ENCODE measurements at places on chromosomes 4 and X.

- no peak for DNase-seq
Measured at GRCh38 chr4:89152972-89153371, 41.6 kb downstream of the TIGD2 start.

- DNase-seq: no peak
Measured at GRCh38 chr4:99710681-99711345, 53.2 kb upstream of the C4orf54 start.

DNA sequence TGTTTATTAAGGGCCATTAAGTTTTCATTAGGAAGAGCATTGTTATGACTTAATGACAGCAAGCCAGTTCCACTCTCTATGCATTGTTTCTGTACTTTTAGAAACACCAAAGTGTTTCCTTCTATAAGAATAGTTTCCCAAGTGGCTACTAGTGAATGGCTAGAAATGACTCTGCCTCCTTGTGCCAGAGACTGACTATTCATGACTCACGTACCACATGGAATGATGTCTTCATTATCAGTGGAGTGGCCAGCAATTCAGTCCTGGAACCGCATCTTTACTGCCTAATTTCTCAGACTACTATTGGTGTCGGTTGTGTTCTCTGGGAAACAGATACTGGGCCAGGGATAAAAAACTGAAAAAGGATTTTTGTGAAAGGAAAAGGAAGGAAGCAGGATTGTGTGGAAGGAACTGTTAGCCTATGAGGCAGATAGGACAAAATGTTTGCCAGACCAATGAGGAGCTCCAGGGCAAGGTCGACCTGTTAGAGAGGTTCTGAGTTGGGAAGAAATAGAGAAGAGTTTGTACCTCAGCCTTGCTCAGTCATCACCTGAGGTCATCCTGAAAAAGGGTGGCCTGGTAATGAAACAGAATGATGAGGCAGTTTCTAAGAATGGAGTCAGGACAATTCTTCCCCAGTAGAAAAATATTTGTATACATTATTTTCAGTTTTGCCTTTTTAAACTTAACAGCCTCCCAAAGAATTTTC lies 218.6 kb downstream of the SPCS3 start:
- no peak for DNase-seq

DNA sequence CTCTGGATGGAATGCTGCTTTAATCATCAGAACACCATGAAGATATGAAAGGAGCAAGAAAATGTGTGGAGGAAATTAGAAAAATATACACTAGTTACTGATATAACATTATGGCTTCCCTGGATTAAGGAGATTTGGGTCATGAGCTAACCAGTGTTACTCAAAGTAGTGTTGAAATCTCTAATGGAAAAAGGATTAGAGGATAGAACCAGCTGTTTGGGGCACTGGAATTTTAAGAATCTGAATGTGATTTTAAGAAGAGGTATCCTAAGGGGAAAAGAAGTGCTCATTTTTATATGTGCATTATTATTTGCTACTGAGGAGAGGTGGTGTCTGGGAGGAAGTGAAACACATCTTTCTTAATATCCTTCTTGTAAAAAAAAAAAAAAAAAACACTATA lies 164.1 kb upstream of the PPARGC1A start:
- no peak for DNase-seq

DNA sequence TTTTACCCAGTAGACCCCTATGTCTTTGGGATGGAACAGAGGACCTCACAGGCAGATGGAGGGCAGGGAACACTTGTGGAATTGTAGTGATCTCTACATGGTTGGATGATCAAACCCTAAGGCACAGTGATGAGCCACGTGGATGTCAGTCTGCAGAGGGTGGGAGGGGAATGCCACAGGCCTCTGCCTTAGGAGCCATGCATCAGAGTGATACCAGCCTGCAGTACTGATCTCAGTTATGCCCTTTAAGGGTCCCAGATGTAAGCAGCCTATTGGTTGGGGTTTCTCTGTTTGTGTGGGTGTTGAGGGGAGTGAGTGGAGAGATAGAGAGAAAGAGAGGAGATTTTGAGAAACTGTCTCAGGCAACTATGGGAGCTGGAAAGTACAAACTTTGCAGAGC lies 39.9 kb upstream of the XAGE1B start:
- no peak for DNase-seq

GRCh38 chr4:95186666-95187065 lies 362.1 kb downstream of the UNC5C start:
- no peak for DNase-seq

DNA sequence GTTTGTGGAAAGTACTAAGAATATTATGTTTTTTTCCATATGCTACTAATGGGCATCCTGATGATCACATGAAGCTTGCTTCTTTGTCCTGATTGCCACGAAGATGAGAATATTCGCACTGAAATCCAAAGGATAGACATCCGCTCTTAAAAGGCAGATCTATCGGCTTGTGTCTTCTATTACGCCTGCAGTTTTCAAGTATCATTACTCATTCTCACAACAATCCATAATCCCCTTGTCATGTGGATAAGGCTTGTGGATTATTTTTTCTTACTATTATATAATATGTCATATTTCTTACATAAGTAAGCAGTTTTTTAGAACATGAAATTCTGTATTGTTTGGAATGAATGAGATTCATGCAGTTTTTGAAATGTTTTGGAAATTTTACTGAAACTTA lies 62.8 kb downstream of the KCNIP4 start:
- DNase-seq: no peak

GRCh38 chrX:72478853-72479252 lies 93.8 kb downstream of the HDAC8 start:
- DNase-seq: no peak

DNA sequence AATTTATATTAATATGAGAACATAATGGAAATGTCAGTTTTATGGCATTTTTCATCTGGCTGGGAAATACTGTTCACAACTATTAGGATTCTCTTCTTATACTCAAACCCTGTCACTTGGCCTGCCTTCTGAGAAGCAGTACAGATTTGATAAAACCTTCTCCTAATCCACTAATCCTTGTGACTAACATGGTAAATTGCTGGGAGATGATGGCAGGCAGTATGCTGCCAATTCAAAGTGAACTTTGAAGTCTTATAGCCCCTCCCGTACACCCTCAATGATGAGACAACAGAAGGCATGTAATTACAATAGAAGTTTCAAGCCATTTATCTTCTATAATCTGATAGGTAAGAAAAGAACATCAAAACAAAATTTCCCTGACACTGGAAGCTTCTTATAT lies 36.9 kb downstream of the PAQR3 start:
- DNase-seq: no peak

DNA sequence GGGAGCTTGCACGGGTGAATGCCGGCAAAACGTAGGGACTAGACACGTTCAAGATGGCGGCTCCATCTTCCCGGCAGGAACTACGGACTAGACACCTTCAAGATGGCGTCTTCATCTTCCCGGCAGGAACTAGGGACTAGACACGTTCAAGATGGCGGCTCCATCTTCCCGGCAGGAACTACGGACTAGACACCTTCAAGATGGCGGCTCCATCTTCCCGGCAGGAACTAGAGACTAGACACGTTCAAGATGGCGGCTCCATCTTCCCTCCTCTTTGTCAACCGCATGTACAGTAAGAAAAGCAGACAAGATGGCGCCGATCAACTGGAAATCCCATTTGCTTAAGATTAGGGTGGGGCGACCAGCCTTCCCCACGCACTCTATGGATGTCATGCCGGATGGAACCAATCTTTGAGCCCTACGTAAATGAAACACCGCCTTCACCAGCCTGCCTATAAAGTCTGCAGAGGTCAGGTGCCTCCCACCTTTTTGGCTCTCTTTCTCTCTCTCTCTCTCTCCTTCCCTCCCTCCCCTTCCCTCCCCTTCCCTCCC lies 222.4 kb downstream of the CRLF2 start:
- peak; percentile 53 for DNase-seq

DNA sequence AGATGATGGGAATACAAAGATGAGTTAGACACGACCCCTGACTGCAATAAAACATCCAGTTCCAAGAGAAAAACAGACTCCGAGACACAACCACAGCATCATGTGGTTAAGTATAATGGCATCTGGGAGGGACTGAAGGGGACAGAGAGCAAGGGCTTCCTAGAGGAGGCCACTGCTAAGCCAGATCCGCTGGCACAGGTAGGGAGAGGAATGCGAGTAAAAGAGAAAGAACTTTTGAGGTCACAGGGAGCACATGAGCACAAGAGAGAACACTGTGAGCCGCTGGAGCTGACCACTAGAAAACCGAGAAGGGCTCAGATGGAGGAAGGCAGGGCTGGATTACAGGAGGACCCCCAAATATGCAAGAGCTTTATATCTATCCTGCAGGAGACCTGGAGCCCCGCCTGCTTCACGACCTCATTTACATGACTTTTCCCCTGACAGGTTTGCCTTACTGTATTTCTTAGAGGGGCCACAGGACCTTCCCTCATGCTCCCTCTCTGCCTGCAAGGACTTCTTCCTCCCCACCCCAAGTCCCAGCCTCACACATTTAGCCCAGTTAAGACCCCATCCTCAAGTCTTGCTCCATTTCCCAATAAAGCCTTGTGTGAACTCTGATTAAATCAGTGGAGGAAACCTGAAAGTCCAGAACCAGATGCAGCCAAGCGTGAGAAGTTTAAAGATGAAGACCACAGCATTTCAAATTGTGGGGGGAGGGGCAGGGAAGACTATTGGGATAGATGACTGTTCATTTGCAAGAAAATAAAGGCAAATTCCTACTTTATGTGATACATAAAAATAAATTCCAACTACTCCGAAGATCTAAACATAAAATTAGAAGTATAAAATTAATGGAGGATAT lies 29.6 kb downstream of the MFAP3L start:
- peak; percentile 72 for DNase-seq

GRCh38 chrX:15856222-15856587 lies 1.6 kb upstream of the AP1S2 start:
- no peak for DNase-seq

GRCh38 chr4:77734928-77735327 lies 84.2 kb downstream of the CNOT6L start:
- DNase-seq: no peak
